ENCODE measurements at places on chromosomes 7 and 10. TPM values are rescaled to one million over a fixed set of nuclear protein-coding genes. Genes with fewer than 3 reads are reported as not detected.

DNA sequence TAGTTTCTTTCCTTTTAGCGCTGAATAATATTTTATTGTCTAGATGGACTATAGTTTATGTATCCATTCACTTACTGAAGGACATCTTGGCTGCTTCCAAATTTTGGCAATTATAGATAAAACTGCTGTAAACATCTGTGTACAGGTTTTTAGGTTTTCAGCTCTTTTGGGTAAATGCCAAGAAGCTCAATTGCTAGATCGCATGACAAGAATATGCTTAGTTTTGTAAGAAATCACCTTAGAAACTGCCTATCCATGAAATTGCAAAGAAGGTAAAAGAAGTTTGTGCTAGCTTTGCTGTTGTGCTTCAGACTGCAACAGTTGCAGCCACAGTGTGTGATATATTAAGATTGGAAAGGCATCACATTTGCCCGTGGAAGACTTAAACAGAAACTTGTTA lies 103.2 kb upstream of the TNS3 start:
- DNase-seq = no peak
- no peaks in the 10 kb centered on the region for H3K27me3 ChIP-seq
- H3K4me3 ChIP-seq = no peak overlapping the region

DNA sequence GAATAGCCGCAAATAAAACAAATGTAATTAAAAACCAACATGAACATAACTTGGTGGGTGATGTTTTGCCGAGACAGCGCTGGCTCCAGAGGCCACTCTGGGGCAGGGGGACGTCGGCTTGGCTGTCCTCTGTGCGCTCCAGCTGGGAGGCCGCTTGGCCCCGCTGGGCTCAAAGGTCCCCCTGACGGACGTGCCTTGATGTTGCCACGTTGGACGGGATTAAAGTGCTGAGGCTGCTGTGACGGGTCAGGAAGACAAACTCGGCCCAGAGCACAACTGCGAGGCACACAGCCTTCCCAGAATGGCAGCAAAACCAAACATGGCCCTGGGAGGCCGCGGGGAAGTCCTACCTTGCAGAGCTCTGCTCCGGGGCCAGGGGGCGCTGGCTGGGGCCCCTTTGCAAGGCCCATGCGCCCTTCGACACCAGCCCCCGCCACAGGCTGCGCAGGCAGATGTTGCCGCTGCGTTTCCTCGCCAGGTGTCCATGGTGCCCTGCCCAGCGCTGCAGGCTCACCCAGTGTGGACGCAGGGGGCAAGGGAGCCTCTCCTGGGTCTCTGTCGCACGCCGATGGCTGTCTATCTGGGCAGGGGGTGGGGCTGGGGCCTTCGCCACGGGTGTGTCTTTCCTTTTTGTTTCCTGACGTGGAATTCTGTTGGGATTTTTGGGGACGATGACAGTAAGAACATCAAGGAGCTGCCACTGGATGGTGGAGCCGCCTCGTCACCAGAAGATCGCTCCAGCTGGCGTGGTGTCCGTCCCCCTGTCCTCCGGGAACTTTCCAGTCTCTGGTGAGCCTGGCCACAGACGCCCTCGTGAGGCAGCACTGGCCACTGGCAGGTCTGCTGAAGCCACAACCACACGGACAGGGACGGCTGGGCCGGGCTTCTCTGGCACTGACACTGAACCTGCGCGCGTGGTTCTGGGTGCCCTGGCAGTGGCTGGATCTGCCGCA lies 99.6 kb upstream of the DIP2C start:
- peak overlapping the region; percentile 54 for H3K4me3 ChIP-seq
- no peak overlapping the region for H3K27ac ChIP-seq
- no peaks in the 10 kb centered on the region for H3K36me3 ChIP-seq
- peaks cover 17% of the 10 kb centered on the region for H3K4me1 ChIP-seq

- H3K4me3 ChIP-seq = no peak overlapping the region
- no peak for DNase-seq
- peaks cover 3% of the 10 kb centered on the region for H3K36me3 ChIP-seq
- no peak overlapping the region for H3K27ac ChIP-seq
Measured at GRCh38 chr7:46852795-46853194, 729.1 kb downstream of the TNS3 start.

CPXM2 gene
- 5.2 TPM for total RNA-seq

DNA sequence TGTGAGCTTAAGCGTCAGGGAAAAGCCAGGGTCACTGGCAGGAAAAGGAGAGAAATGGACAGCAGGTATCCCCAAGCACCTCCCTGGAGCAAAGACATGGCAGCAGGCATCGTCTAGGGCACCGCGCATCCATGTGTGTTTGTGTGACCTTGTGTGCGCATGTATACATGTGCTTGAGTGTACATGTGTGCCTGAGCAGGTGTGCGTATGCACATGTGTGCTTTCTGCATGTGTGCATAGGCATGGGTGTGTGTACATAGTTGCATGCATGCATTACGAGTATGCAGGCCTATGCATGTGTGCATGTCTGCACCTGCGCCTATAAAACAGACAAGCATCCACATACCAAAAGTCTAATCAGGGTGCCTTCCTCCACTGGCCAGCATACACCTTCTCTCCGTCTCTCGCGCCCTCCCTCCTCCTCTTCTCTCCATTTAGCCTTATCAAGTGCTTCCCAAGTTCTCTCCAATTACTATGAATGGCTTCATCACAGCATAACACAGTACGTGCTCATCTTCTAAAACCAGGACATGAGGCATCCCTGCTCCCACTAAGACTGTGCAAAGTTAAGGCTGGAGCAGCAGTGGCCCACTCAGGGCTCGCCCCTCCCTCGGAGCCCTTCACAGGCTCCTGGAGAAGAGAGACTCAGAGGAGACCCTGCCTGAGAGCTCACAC lies 30.6 kb downstream of the RASGEF1A start:
- no peak overlapping the region for H3K27ac ChIP-seq
- no peak for DNase-seq
- no peaks in the 10 kb centered on the region for H3K36me3 ChIP-seq
- no peaks in the 10 kb centered on the region for H3K27me3 ChIP-seq

DNA sequence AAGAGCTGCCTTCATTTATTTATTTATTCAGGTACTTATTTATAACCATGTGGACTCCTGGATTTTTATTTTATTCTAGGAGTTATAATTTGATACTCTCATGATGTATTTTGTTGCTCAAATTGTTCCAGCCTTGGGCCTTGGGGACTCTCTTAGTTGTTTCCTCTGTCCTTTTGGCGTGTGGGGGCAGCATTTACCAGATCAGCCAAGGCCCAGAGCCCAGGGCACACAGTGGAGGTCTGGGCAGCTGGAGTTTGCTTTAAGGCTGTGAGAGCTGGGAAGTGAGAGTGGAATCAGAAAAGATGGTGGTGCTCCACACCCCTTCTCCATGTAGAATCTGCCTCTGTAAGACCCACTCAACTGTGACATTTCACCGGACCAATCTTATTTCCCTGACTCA lies 398.9 kb downstream of the RPS24 start:
- no peak overlapping the region for H3K4me3 ChIP-seq
- DNase-seq = peak; percentile 63
- H3K36me3 ChIP-seq = no peaks in the 10 kb centered on the region
- H3K4me1 ChIP-seq = peaks cover 5% of the 10 kb centered on the region
- H3K27me3 ChIP-seq = no peaks in the 10 kb centered on the region
- no peak overlapping the region for H3K27ac ChIP-seq

- H3K4me1 ChIP-seq = no peaks in the 10 kb centered on the region
- H3K27ac ChIP-seq = no peak overlapping the region
- no peak for DNase-seq
- H3K27me3 ChIP-seq = no peaks in the 10 kb centered on the region
- H3K4me3 ChIP-seq = no peak overlapping the region
- no peaks in the 10 kb centered on the region for H3K36me3 ChIP-seq
Measured at GRCh38 chr10:118940386-118940785, 89.1 kb upstream of the NANOS1 start.

DNA sequence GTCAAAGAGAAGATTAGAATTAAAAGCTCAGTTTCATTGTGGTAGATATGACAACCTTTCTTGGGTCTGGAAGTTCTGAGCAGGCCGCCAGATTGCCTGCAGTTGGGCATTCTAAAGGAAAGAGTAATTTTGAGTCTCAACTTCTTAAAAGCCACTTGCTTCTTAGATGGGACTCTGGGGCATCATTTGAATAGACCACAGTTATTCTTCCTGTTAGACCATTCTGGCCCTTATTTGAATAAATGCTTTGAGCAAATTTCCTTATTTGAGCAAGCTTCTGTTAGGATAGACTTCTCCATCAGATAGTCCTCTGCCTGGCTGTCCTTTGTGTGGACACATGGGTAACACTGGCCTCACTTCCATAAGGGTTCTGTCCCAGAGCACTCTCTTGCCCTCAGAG lies 40.2 kb downstream of the SND1 start:
- no peaks in the 10 kb centered on the region for H3K27me3 ChIP-seq
- H3K36me3 ChIP-seq = peaks cover 10% of the 10 kb centered on the region

LLCFC1 gene
- not detected for total RNA-seq

DNA sequence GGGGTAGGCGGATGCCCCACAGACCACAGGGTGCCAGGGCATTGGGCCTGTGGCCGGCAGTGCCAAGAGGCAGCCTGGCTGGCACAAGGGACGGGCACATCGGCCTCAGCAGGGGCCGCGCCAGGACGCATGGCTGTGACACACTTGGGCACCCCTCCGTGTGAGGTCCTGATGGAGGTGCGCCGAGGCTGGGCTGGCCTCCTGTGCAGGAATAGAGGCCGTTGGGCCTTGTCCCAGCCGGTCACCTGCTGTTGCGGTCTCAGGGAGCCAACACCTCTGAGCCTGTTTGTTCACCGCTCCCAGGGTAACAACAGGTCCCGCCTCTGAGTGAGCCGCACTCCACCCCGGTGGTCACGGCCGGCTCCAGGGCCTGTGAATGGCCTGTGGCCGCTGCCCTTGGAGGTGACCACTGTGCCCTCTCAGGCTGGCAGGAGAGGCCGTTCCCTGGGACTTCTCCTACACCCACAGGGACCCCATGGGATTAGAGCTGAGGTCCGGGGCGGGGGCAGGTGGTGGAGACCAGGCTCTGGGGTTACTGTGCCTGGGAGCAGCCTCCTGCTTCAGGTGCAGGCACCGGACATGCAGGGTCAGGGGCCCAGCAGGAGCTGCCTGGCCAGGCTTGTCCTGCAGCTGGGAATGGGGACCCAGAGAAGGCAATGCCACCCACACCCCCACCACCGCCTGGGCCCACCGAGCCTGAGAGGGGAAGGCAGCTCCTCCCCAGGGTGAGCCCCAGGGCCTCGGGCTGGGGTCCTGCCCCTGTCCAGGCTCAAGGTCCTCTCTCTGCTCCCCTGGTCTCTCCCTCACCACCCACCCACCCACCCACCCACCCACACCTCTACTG lies 12.0 kb downstream of the PWWP2B start:
- peaks cover 44% of the 10 kb centered on the region for H3K4me1 ChIP-seq
- DNase-seq = no peak
- no peak overlapping the region for H3K4me3 ChIP-seq
- no peaks in the 10 kb centered on the region for H3K36me3 ChIP-seq
- H3K27me3 ChIP-seq = no peaks in the 10 kb centered on the region

- DNase-seq = peak; percentile 11
- H3K4me1 ChIP-seq = no peaks in the 10 kb centered on the region
- no peak overlapping the region for H3K4me3 ChIP-seq
- H3K27ac ChIP-seq = no peak overlapping the region
Measured at GRCh38 chr7:494259-494687, 25.4 kb downstream of the PDGFA start.

TMEM130 gene
- total RNA-seq = not detected

CD36 gene
- 175 TPM for total RNA-seq

DNA sequence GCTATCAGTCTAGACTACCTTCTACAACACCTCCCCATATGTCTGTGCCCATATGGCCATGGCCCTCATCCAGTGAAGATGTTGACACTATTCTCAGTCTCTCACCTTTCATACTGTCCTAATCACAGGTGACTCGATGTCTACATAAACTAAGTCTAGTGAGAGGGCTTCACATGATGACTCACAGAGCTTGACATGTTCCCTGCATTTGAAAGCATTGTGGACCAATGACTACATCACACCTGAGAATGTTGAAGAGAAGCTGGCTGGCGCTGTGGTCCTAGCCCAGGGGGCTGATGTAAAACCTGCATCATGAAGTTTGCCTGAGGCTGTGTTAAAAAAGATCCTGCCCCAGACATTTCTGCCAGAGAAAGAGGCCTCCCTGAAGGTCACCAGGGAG lies 167.2 kb downstream of the NPSR1 start:
- no peak overlapping the region for H3K4me3 ChIP-seq
- no peaks in the 10 kb centered on the region for H3K27me3 ChIP-seq
- no peaks in the 10 kb centered on the region for H3K4me1 ChIP-seq
- H3K27ac ChIP-seq = no peak overlapping the region
- H3K36me3 ChIP-seq = no peaks in the 10 kb centered on the region

DNA sequence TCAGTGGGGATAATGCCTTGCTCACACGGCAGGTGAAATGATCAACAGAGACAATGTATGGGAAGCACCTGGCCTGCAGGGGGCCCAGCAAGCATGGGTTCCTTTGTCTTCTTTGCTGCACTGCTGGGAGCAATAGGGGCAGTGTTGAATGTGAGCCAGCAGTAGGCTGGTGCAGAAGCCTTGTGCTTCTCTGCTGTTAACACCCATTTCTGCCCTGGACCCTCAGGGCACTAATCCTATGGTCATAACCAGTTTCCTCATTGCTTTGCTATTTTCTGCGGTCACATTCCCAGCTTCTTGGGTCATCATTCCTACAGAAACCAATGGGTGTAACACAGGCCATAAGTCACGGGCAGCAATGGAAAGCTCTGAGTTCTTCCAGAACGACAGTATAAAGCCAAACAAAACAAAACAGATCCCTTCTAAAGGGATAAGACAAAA lies 10.9 kb upstream of the LGI1 start:
- no peaks in the 10 kb centered on the region for H3K4me1 ChIP-seq
- DNase-seq = no peak
- H3K27me3 ChIP-seq = no peaks in the 10 kb centered on the region
- no peaks in the 10 kb centered on the region for H3K36me3 ChIP-seq
- H3K4me3 ChIP-seq = no peak overlapping the region

NEUROG3 gene
- not detected for total RNA-seq

GRCh38 chr7:50644114-50644513 lies 78.9 kb upstream of the DDC start:
- peaks cover 36% of the 10 kb centered on the region for H3K4me1 ChIP-seq
- peak overlapping the region; percentile 76 for H3K27ac ChIP-seq
- H3K4me3 ChIP-seq = peak overlapping the region; percentile 24
- no peak for DNase-seq
- no peaks in the 10 kb centered on the region for H3K27me3 ChIP-seq

CCDC136 gene
- 9.4 TPM for total RNA-seq

DNA sequence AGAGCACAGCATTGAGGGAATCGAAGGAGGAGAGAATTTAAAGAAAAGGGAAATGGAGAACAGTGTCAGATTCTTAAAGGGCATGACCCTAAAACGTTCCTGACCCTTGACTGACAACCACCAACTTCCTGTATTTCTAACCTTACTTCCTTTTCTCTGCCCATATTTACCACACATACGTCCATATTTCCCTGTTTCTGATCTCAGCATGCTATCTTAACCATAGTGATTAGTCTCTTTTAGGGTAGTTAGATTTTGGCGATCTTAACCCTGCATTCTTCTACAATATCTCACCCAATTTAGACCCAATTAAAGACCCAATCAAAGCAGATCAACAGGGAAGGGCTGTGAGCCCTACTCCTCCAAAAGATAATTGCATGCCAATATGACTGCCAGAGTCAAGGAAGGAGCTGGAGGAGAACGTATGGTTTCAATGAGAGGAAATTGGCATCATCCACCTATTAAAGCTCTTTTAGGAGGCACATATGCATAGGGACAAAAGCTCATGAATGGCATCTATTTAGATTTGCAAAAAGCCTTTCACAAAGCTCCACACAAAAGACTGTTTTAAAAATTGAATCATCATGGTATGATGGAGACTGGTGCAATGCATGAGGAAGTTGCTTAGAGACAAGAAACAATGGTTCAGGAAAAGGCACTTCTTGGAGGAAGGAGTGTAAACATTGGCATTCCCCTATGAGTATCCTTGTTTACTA lies 49.0 kb upstream of the ARHGAP12 start:
- H3K36me3 ChIP-seq = no peaks in the 10 kb centered on the region
- H3K27me3 ChIP-seq = no peaks in the 10 kb centered on the region
- DNase-seq = no peak
- no peak overlapping the region for H3K27ac ChIP-seq
- H3K4me3 ChIP-seq = no peak overlapping the region

PTPRN2 gene
- 0.48 TPM for total RNA-seq

SUN3 gene
- total RNA-seq = not detected
